ENCODE measurements at places on chromosomes 11 and 22.

- no peak for DNase-seq
These were observed 60.4 kb downstream of the LARGE2 start for GRCh38 chr11:45982656-45983470.

DNA sequence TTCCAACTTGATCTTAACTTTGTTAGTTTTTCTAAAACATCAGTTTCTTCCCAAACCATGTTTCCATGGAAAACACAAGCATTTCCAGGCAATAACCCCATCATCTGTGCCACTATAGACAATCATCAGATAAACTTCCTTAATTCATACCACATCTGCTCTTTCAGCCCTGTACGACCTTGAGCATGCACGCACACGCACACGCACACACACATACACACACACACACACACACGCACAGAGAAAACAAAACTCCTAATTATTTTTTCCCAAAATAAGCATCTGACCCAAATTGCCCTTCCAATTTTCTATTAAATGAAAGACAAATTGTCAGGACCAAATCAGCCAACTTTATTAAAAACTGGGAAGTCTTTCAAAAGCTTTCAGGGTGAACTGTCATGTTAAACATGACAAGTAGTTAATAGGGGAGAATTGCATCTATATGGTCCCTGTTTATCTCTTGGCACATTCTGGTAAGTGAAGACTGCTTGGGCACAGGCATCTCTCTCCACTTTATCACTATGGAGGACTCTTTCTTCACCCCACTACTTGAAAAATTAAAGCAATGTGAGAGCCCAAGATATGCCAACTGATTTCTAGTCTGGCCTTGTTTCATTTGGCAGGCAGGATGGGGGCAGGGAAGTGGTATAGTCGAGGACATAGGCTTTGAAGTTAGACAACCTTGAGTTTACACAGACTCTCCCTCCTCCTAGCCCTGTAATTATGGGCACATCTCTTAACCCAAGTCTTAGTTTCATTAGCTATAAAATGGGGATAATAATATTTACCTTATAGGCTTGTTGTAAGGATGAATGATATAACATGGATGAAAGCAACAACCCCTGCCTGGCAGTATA lies 15.1 kb downstream of the ADM start:
- DNase-seq: no peak

DNA sequence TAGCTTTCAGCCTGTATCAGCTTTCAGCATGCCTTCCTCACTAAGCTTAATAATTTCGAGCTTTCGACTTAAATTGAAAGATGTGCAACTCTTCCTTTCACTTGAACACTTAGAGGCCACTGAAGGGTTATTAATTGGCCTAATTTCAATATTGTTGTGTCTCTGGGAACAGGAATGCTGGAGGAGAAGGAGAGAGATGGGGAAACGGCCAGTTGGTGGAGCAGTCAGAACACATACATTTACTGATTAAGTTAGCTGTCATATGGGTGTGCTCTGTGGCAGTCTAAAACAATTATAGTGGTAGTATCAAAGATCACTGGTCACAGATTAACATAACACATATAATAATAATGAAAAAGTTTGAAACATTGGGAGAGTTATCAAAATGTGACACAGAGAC lies 106.2 kb downstream of the LRRC32 start:
- DNase-seq: no peak

- no peak for DNase-seq
These were observed 11.8 kb downstream of the DGCR8 start for GRCh38 chr22:20091690-20092476.
